ENCODE measurements at places on chromosomes 2 and 18.

DNA sequence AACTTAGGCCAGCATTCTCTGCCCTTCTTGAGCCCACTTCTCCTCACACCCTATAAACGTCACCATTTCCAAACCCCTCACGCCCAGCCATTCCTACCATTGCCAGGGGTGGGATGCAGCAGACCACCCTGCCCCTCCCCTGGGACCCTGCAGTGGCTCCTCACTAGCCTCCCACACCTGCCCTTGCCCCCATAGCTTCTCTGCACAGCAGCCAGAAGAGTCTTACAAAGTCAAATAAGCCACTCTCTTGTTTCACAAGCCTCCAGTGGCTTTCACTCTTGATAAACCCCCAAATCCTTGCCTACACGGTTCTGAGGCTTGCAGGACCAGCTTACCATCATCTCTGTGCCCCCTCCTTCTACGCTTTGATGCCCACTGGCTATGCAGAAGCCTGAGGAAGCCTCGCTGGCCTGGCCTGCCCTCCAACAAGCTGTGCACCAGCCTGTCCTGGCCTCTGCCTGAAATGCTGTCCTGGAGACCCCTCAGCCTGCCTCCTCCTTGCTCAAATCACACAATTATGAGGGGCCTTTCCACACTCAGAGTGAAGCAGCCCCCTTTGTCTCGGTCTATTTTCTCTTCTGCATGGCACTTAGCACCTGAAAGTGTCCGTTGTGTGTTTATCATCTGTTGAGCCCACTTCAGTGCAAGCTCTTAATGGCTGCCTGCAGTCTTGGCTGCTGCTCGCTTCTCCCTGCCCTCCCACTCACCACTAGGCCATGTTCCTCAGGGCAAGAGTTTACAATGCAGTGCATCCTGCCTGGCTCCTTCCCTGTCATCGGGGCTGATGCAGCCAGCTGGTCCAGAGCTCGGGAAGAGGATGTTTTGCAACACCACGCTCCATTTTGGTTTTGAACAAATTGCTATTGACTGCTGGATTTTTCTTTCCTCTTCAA, 82.6 kb upstream of the RGPD5 start:
- DNase-seq = no peak

DNA sequence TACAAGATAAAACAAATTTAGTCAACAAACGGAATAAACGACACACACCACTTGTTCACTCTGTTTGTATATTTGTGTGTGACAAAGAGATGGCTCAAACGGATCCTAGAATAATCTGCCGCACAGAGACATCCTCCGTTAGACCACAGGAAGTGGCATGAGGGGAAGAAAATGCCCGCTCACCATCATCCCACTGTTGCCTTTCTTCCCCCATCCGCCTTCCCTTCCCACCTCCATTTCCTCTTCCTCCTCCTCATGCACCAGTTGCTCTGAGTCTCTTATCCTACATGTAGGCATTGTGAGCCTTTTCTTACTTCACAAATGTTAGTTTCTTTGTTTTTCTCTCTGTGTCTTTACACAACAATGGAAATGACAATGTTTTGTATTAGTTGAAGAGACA, 228.5 kb upstream of the SMIM21 start:
- DNase-seq = no peak

DNA sequence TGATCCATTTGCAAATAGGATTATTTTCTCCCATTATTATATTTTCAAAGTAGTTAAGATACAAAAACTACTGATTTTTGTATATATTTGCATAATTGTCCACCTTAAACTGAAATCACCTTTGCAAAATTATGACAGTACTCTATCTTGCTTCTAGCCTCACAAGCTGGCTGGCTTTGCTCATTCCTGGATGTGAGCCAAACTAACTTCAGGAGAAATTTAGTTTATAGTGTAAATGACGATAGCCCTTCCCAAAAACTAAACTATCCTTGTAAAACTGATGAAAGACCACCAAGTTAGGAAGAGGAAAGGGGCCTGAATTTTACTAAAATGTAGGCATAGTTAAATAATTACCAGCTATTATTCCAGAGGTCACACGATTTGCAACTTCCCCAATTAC, 87.3 kb downstream of the ADD2 start:
- no peak for DNase-seq

DNA sequence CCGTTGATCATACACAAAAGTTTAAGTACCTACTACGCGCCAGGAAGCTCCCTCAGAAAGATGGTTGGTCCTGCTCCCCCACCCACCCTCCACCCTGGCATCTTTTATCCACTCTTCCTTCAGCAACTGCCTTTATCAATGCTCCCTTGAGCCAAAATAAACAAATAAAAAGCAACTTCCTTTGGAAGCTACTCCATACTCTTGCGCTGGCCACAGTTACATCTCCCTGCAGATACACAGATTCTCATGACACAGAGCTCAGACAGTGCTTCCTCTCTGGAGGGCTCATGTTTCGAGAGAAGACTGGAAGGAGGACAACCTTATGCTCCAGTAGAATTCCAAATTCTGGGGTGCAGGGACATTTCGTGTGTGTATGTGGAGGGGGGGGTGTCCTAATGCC, 3.8 kb upstream of the STEAP3 start:
- no peak for DNase-seq

DNA sequence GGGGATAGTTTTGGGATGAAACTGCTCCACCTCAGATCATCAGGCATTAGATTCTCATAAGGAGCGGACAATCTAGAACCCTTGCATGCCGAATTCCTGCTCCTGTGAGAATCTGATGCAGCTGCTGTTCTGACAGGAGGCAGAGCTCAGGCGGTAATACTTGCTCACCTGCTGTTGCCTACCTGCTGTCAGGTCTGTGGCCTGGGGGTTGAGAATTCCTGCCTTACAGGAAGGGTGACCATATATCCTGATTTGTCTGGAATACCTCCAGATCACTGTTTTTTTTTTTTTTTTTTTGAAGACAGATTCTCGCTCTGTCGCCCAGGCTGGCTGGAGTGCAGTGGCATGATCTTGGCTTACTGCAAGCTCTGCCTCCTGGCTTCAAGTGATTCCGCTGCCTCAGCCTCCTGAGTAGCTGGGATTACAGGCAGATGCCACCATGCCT, 21.7 kb downstream of the ACSL3 start:
- DNase-seq = no peak

DNA sequence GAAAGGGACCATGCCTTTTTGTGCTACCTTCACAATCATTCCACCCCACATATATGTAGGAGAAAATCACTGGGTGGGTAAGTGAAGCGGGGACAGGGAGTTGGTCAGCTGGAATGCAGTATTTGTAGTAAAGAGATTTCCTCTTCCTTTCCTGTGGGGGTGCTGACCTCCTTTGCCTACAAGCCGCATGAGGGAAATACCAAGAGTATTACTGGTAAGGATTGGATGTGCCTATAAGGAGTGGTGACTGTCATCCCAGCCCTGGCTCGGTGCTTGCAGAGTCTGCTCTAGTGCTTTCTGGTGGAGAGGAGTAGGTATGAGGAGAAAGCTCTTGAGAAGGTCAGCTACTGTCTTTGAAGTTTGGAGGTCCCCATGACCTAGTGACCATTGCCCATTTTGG, 324.6 kb downstream of the HRH4 start:
- DNase-seq = no peak

DNA sequence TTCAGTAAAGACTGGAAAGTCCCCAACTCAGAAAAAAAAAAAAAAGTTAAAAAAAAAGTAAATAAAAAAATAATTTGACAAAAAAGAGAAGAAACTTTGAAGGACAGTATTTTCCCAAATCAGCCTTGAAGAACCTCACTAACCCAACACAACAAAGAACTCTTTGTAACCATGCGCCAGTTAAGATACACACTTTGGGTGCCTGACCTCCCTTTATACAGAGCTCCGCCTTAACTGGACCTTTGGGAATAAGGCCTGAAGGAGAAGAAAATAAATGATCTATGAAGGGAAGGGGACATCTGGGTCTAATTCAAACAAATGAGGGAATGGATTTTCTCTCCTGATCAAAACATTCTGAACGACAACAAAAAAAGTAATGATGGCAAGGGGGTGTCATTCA, 2.2 kb upstream of the GFPT1 start:
- no peak for DNase-seq

DNA sequence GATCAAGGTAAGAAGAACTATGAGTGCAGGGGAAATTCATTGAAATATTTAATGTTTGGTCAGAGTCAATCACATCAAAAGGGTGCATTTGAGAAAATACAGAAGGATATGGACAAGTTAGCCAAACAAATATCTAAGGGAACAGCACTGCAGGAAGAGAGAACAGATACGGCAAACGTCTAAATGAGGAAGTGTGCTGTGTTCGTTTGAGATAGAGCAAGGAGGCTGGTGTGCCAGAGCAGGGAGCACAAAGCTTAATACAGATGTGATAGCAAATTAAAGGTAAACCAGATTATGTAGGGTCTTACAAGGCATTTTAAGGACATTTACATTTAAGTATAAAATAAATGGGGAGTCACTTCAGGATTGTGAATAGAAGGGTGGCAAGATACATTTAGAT, 241.3 kb upstream of the ZNF804A start:
- no peak for DNase-seq

- no peak for DNase-seq
These were observed 74.4 kb downstream of the MEIS1 start for GRCh38 chr2:66509326-66509811.
